Activated T-helper 17 cell treated with anti-CD3 and anti-CD28 coated beads, Interleukin-2, amount 50 U/mL, for 72 hours (primary cell): ENCODE measurements at places on chromosomes 11 and 22. TPM values are rescaled to one million over a fixed set of nuclear protein-coding genes. Genes with fewer than 3 reads are reported as not detected.

The RTN4RL2 gene
- total RNA-seq, result 0.22 TPM

The GRAP2 gene
- total RNA-seq, result 94.2 TPM

The MISFA gene
- total RNA-seq, result 4.9 TPM

The OR6T1 gene
- not detected for total RNA-seq
